Adrenal gland (tissue), 19 donors: ENCODE measurements at places on chromosomes 13 and 19.

- DNase-seq, result no peak
These were observed 71.9 kb downstream of the CDK8 start for GRCh38 chr13:26325876-26326275.

- DNase-seq, result no peak
These were observed 553.6 kb upstream of the ATXN8OS start for GRCh38 chr13:69553976-69554375.

- no peak for DNase-seq
These were observed 27.3 kb upstream of the MPHOSPH8 start for GRCh38 chr13:19606152-19606551.

GRCh38 chr13:109157275-109157674 is 527.9 kb downstream of the MYO16 start:
- no peak for DNase-seq

DNA sequence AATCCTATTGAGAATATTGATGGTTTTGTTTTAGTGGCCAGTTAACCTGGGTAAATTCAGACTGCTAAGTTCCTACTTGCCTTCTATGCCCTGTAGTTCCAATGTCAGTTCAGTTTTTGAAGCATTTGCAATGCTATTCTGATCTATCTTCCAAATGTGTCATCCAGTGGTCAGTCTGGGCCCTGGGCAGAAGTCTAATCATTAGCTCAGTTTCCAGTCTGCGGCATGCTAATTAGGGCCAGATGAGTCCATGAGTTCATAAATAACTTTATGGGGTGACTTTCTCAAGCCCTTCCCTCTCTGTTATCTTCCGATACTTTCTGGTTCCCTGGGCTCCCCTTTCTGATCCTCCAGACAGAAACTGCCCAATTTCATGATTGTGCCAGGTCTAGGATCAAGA is 32.7 kb downstream of the FAM187B start:
- DNase-seq, result no peak

DNA sequence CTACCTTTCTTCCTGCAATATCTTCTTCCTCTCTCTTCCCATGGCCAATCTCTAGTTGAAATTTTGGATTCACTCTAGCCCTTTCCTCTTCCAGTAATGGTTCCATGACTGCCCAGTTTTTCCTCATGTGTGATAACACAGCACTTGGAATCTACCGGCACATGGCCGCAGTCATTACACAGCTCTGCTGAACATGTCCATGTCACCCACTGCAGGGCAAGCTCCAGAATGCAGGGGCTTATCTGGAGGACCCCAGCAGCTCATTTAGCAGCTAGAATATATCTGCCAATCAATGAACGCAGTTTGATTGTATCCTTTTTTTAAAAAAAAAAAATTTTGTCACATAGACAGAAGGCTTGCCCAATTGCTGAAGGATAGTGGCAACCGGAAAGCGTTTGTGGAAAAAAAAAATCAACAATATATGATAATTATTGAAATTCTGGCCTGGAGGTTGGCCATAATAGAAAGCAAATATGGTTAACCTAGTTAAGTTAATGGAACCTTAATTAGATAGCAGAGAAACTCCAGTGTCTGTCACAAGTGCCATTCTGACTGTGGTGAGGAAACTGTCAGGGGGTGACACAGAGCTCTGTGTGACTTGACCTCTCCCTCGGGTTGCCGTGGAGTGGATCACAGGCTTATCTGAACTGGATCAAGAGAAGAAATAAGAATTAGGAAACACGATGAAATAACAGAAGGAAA is 426.7 kb downstream of the LIG4 start:
- no peak for DNase-seq

GRCh38 chr19:7295912-7296536 is 1.8 kb upstream of the INSR start:
- no peak for DNase-seq

DNA sequence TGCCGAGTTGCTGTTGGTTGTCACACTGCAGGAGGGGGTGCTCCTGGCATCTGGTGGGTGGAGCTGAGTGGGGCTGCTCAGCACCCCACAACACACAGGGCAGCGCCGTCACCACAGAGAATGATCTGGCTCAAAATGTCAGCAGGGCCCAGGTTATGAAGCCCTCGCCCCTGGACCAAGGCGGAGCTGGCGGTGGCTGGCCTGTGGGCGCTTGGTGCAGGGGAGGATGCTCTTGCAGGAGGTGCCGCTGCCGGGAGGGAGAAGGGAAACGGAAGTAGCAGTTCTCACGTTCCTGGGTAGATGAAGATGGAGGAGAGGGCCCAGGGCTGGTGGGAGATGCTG is 14.2 kb upstream of the LENG8 start:
- DNase-seq, result no peak

DNA sequence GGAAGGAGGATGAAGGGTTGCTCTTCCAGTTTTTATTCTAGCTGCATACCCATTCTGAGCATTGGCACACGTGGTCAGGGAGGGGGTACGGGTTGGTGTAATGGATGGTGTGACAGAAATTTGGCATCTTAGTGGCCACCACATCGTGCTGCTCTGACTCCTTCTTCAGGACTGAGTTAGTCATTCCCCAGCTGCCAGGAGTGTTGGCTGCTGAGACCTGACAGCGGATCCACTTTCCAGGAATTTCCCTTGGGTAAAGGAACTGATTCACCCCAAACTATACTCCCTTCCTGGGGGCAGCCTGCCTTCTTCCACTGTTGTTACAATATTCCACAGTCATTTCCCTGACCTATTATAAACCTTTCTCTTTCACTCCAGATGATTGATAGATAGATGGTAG is 595.5 kb upstream of the KLHL1 start:
- no peak for DNase-seq
